NCI-H2081 (cell line): ENCODE measurements at places on chromosomes 3 and 15.

DNA sequence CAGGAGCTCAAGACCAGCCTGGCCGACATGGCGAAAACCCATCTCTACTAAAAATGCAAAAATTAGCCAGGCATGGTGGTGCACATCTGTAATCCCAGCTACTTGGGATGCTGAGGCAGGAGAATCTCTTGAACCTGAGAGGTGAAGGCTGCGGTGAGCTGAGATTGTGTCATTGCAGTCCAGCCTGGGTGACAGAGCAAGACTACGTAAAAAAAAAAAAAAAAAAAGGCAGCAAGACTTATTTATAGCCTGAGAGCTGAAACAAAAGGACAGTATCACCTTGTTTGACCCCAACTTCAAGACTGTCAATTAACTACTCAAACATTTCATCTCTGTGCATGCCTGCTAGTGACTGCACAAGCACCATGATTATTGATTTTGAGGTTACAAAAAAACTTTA is 478.9 kb upstream of the GBE1 start:
- no peak for DNase-seq

- no peak for DNase-seq
Observed at GRCh38 chr15:78234515-78235040, at the start of gene ACSBG1. Gene ACSBG1 (minus strand): TSS chr15:78234565. CDS start chr15:78234501, 64 bp downstream.

- no peak for DNase-seq
Observed at GRCh38 chr3:75176937-75177336, 487.2 kb upstream of the FRG2C start.

DNA sequence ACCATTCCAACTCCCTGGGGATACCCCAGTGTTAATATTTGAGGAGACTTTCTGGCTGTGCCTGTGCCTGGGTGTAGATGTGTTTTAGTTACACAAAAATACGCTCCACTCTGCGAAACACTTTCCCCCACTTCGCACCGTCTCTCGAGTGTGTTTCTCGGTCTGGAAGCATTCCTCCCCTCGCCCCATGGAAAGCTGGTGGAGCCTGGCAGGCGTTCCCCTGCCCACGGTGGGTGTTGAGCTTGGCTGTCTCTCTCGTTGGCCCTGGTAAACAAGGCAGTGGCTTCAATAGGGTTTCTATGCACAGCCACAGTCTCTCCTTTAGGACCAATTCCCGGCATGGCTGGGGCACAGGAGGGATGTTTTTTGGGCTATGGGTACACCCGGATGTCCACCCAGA is 19.3 kb downstream of the IQSEC1 start:
- no peak for DNase-seq

DNA sequence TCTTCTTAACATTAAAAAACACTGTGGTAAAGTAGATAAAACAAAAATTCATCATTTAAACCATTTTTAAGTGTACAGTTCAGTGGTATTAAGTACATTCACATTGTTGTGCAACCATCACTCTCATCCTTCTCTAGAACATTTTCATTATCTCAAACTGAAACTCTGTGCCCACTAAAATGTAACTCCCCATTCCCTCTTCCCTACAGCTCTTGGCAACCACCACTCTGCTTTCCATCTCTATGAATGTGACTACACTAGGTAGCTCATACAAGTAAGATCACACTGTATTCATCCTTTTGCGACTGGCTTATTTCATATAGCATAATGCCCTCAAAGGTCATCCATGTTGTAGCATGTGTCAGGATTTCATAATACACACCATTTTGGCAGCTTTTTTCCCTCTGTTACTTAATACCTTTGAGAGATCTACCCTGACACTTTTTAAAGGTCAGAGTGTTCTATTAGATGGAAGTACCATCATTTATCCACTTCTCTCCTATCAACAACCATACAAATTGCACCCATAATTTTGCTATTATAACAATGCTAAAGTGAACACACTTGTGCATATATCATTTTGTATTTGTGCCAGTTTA is 42.9 kb upstream of the FRMD4B start:
- no peak for DNase-seq

- no peak for DNase-seq
Observed at GRCh38 chr15:99057020-99057419, 47.9 kb upstream of the SYNM start.

DNA sequence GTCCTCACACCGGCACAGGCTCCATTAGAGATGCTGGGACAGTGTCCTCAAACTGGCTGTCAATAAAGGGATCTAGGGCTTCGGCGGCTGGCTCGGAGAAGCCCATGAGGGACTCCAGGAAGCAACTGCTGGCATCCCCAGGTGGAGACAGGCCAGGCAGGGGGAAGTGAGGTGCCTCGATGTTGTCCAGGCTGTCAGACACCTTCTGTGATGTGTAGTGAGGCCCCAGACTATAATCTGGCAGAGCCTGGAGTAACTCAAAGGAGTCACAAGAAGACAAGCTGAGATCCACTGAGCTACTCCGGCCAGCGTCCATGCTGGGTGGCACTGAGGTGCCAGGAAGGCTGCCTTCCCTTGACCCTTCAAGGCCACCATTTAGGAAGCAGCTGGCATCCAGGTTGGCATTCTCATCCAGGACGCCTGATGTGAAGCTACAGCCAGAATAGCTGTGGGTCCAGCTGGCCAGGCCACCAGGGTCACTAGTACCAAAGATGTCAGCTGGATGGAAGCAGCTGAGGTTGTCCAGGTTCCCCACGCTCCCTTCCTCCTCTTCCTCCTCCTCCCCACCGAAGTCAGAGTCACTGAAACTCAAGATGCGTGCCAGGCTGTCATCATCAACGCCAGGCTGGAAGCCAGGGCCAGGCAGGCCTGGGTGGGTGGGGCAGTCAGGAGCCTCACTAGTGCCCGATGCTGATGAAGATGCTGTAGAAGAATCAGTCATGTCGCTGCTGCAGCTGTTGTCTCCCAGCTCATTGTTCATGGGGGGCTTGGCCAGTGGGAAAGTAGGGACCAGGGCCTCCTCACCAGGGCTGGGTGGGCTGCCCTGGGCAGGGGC is 10.1 kb downstream of the CSRNP1 start:
- no peak for DNase-seq

GRCh38 chr3:149280671-149281349 is 52.6 kb downstream of the TM4SF18 start:
- no peak for DNase-seq

- DNase-seq, result no peak
Observed at GRCh38 chr3:152375546-152375945, 106.8 kb downstream of the MBNL1 start.

GRCh38 chr15:53576841-53577240 is 182.6 kb downstream of the WDR72 start:
- DNase-seq, result no peak

- DNase-seq, result no peak
Observed at GRCh38 chr3:155876503-155876902, 6.1 kb downstream of the GMPS start.

- no peak for DNase-seq
Observed at GRCh38 chr3:189726277-189726676, 95.1 kb downstream of the TP63 start.
